ENCODE measurements at places on chromosomes 2 and 18.

GRCh38 chr2:129887688-129888266 lies 91.7 kb upstream of the RAB6C start:
- DNase-seq, result no peak

DNA sequence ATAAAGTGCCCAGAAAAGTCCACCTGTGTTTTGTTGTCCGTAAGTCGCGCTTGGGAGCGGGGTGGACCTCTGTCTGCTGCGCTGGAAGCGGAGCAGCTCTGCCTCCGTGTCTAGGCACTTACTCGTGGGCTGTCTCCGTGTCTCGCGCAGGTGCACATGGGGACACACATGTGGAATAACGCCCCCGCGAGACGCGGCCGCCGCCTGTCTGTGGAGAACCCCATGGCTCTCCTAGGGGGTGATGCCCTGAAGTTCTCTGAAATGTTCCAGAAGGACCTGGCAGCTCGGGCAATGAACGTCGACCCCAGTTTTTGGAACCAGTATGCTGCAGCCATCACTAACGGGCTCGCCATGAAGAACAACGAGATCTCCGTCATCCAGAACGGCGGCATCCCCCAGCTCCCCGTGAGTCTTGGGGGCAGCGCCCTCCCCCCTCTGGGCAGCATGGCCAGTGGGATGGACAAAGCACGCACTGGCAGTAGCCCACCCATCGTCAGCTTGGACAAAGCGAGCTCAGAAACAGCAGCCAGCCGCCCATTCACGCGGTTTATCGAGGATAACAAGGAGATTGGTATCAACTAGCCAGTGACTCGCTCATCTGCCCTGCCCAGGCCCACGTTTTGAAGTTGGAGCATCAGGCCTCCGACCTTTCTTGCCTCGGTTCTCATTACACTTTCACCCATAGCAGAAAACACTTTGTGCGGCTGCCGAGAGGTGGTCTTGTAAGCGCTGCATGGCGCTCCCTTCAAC lies 17.3 kb downstream of the SALL3 start:
- no peak for DNase-seq

GRCh38 chr2:36403675-36404230 lies 48.2 kb downstream of the CRIM1 start:
- DNase-seq, result peak; percentile 61

DNA sequence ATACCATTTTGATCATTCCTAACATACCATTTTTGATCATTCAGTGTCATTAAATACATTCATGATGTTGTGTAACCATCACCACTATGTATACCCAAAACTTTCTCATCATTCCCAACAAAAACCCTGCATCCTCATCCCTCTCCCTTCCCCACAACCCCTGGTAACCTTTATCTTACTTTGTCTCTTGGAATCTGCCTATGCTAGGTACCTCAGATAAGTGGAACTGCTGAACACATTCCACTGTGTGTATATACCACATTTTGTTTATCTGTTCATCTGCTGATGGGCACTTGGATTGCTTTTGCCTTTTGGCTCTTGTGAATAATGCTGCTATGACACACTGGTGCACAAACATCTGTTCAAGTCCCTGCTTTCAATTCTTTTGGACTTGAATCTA lies 83.8 kb upstream of the TFCP2L1 start:
- no peak for DNase-seq

GRCh38 chr2:230343747-230344146 lies 16.8 kb downstream of the SP140L start:
- DNase-seq, result no peak

- DNase-seq, result no peak
Observed at GRCh38 chr2:27369471-27370025, 590 bp downstream of the EIF2B4 start.

- DNase-seq, result no peak
Observed at GRCh38 chr2:109318150-109318948, 189.3 kb downstream of the SH3RF3 start.

DNA sequence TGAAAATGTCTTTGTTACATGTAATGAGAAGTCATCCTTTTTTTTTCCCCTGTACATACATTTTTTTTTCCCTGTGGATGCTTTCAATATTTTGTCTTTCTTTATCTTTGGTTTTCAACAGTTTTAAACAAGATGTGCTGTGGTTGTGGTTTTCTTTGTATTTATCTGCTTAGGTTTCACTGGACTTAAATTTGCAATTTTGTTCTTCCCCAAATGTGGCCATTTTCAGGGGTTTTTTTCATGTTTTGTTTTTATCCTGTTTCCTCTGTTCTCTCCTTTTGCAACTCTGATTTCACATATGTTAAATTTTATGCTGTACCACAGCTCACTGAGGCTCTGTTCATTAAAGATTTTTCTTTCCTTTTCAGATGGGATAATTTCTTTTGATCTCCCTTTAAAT lies 41.7 kb downstream of the GALNT1 start:
- no peak for DNase-seq

GRCh38 chr2:36478332-36478738 lies 119.6 kb downstream of the FEZ2 start:
- no peak for DNase-seq

- no peak for DNase-seq
Observed at GRCh38 chr2:171310889-171311288, 122.9 kb downstream of the METTL8 start.

GRCh38 chr2:44560352-44560751 lies 198.6 kb downstream of the CAMKMT start:
- DNase-seq, result no peak

- DNase-seq, result no peak
Observed at GRCh38 chr2:148124271-148124670, 103.4 kb downstream of the MBD5 start.

GRCh38 chr18:24949908-24950307 lies 402.1 kb downstream of the ZNF521 start:
- DNase-seq, result no peak

DNA sequence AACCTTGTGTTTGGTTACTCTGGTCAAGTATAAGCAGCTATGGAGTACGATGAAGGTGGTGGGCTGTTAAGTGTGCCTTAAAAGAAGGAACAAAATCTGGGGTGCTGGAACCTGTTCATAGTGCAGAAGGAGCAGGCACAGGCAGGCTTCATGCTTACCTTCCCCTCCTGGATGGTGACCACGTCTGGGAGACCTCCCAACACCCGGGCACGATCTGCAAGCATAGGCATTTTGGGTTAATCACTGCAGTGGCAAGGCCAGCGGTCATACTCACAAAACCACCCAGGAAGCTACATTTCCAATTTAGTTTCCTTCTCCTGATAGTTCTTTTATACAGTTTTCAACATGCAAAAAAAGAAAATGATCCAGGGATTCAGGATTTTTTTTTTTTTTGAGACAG lies 58.7 kb upstream of the LPIN2 start:
- no peak for DNase-seq

- no peak for DNase-seq
Observed at GRCh38 chr2:229202646-229203045, 68.4 kb downstream of the PID1 start.

DNA sequence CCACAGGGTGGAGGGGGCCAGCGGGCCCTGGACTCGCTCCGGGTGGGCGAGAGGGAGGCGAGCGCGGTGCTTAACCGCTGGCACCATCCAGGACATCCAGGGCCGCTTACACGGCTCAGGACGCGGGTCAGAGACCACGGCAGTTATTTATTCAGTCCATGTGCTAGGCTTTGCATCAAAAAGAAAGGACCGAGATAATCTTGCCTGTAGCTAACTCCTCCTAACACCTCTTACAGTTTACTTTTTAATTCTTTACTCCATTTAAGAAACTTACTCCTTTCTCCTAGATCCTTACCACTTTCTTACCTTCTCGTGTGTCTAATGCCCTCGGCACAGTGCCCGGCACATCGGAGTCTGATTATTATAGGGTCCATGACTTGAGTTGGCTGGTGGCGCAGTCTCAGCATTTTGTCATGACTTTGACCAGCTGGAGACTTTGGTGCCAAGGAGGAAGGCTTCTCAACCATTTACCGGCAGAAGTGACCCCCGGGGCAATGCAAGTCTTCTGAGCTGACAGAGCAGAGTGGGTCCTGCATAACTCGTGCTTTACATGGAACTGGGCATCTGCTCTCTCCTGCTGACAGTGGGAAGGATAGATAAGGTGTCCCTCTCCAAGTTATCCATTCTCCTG lies 503 bp downstream of the ANXA4 start:
- no peak for DNase-seq

- no peak for DNase-seq
Observed at GRCh38 chr2:60657673-60658072, 98.4 kb upstream of the PAPOLG start.

DNA sequence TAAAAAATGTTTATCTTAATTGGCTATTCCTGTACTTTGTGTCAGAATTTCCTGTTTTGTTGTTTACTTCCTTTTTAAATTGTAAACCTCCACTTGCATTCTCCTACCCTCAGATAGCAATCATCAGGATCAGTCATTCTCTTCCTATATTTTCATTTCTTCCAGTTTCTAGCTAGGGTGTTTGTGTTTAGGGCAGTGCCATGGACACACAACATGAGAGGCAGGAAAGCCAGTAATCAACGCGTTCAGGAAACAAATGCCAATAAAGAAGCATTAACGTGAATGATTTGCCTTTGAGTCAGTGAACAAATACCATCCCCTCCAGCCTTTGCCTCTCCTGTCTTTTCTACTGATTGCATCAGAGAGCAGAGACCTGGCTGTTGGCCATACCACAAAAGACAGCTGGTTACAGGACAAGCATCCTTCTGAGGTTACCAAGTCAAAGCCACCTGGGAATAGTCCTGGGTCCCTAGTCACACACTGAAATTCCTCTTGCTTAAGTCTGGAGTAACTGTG lies 56.7 kb upstream of the FHL2 start:
- DNase-seq, result peak; percentile 97

DNA sequence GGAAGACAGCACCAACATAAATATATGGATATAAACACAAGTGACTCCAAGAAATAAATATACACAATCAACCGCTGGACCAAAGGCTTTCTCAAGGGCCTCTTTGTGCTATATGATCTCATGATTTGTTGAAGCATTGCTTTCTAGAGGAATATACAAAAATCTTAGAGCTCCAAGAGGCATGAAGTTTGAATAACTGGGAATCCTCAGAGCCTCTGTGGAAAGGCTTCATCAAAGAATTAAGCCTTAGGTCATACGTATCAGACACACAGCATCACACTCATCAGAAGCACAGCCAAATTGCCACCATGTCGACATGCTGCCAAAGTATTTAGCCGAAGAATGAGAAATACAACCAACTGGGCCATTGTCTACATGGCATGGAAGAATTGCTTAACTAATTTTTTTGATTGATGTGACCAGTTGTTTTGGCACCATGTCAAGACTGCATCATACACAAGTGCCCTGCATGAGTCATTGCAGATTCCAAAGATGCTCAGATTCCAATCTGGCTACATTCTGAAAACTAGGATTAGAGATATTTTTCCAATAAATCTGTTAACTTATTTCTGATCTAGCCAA lies 860.6 kb upstream of the ZEB2 start:
- DNase-seq, result no peak

- DNase-seq, result no peak
Observed at GRCh38 chr2:166337932-166338331, 37.8 kb downstream of the SCN9A start.

DNA sequence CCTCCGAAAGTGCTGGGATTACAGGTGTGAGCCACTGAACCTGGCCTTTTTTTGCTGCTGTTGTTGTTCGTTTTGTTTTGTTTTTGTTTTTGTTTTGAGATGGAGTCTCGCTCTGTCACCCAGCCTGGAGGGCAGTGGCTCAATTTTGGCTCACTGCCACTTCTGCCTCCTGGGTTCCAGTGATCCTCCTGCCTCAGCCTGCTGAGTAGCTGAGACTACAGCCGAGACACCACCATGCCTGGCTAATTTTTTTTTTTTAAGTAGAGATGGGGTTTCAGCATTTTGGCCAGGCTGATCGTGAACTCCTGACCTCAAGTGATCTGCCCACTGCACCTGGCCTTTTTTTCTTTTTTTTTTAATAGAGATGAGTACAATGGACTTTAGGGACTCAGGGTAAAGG lies 22.0 kb downstream of the TMEM127 start:
- no peak for DNase-seq

- no peak for DNase-seq
Observed at GRCh38 chr2:97969081-97970067, 26.4 kb downstream of the TMEM131 start.

DNA sequence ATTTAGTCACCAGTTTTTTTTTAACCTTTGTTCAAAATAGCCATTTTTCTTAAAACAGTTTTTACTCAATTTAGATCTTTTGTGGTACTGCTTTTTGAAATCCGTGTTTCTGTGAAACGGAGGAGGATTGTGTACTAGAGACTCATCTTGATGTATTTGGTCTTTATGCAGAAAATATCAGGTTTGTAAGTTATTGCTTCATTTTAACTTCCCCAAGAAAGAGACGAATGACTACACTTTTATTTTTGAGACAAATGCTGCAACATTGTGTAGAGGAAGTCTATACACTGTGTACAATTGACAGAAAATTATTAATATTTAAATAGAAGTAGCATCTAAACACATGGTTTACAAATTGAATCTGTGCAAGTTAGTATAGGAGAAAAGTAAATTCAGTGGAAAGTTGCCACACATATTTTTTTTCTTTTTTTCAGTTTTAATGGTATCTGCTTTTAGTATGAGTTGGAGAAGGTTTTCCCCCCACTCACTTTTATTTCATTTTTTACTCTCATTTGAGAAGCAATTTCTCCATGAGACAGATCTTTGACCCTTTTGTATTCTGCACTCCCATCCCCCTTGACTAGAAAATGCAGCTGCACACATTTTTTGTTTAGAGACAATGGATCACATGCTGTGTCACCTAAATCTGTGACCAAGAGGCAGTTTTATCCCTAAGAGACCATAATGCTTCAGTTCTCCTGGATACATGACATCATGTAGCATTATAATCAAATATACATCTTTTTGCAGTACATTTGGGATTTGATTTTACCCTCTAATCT lies 200.8 kb upstream of the STON1 start:
- DNase-seq, result peak; percentile 18

- no peak for DNase-seq
Observed at GRCh38 chr2:240788482-240788881, 31.5 kb downstream of the KIF1A start.

- no peak for DNase-seq
Observed at GRCh38 chr2:238635647-238636051, 208.9 kb downstream of the ASB1 start.

GRCh38 chr18:49014605-49015267 lies 64.0 kb upstream of the SMAD7 start:
- DNase-seq, result no peak

GRCh38 chr18:74146756-74147155 lies 878 bp downstream of the FBXO15 start:
- DNase-seq, result no peak

DNA sequence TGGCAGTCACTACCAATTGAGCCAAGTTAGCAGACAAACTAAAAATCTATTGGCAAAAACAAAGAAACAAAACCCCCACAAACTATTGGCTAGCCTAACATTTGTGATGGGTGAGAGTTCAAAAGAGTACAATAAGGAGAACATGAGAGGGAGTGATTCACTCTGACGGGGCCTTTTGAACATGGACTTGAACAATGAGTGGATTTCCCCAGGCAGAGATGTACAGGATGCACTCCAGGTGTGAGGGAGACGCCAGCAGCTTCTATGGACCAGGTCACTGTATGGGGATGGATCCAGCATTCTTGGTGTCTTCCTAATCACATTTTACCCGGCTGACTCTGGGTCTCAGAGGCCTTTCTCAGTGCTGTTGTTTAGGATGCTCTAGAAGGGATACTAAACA lies 167.5 kb upstream of the SMAD2 start:
- DNase-seq, result no peak
